SIG-M5 (cell line): ENCODE measurements at places on chromosomes 12 and 14.

DNA sequence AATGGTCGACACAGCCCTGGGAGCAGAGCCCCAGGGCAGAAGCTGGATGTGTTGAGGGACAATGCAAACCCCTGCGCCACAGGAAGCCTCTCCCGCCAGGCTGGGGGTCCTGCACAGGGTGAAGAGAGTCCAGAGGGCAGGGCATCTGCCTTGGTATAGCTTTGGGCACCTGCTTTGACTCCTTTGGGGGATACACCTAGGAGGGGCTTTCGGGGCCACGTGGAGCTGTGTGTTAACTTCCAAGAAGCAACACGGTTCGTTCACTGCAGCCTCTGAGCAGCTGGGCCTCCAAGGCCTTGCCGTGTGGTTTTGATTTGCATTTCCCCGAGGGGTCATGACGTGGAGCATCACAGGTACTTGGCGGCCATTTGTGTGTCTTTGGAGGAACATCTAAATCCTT, 5.8 kb upstream of the PUS1 start:
- DNase-seq: no peak

- no peak for DNase-seq
These were observed 26.4 kb upstream of the BATF start for GRCh38 chr14:75495882-75496281.

GRCh38 chr12:90622431-90622830, 332.5 kb downstream of the CCER1 start:
- DNase-seq: no peak

DNA sequence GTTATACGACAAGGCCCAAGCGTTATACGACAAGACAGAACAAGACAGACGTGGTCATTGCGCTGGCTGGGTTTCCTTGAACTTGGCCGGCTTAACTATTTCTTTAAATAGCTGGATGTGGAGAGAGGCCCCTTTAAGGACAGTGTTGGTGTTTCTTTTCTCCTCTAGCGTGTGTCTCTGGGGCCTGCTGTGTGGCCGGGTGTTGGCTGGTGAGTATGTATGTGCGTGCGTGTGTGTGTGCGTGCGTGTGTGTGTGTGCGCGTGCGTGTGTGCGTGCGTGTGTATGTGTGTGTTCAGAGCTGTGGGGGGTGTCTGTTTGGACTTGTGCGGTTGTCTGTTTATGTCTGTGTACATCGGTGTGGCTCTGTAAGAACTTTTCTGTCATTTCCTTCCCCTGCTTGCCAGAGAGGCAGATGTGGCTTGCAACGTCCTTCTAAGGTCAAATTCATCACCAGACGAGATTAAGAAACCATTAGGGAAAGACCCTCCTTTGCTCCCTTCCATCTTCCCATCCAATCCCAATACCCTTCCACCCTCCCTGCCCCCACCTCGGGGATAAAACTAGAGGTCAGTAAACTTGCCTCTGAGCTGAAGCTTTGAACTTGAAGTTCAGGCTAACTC, 78.6 kb upstream of the TBX3 start:
- DNase-seq: no peak

- no peak for DNase-seq
These were observed 1316.3 kb downstream of the TMEM121 start for GRCh38 chr14:106842687-106843086.

DNA sequence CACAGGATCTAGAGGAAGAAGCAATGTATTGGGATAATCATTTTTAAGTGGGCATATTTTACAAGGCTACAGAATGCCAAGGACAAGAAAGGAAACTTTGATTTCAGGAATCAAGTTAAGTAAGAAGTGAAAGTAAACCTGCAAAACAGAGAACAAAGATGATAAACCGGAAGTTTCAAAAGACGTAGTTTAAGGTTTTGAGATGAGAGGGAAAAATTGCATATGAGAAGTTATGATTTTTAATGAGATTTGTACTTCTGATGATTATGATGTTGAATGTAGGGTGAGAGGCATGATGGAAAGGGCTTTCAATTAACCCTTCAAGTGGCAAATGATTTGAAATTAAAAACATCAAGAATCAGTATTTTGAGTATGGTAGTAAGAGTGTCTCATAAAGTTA, 134.9 kb downstream of the CAPZA3 start:
- DNase-seq: no peak

DNA sequence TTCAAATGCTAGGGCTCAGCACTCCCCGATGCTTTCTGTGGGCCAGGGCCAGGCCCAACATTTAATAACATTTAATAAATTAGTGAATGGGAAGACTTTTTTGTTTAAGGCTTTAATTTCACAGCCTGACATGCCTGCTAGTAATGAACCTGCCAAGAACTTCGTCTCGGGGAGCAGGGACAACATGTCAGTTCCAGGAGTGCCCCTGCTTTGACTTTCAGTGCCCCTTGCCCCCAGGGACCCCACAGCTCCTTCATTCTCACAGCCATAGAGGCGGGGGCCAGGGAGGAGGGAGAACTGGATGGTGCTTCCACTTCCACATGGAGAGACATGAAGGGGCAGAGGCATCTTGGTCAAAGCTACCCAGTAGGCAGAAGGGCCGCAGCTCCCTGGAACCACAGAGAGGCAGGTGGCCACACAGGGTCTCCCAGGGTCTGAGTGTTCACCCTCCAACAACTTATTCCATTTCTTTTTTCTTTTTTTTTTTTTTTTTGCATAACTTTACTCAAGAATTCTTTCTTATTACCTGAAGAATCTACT, 66.0 kb upstream of the DDX11 start:
- no peak for DNase-seq

DNA sequence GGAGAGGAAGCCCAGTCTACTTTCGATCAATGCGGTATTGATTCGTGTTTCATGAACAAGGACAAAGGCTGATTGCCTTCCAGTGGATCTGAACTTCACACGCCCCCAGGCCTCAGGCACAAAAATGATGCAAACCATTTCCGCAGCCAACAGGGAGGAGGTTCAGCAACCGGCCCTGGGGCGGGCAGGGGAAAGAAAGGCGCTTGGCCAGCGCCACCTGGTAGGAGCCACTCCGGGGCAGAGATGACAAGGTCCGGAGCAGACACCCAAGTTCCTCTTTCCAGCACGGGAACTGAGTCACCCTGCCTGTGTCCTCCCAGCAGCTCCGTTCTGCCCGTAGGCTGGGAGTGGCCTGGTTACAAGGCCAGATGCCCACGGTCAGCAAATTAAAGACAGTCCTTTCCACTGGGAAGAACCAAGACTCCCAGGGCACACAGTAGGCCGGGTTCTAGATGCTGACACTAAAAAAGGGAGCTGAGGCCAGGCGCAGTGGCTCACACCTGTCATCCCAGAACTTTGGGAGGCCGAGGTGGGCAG, 136.3 kb downstream of the SCARB1 start:
- DNase-seq: peak; percentile 81

- DNase-seq: no peak
These were observed 1075.8 kb upstream of the FLRT2 start for GRCh38 chr14:84454114-84454513.

DNA sequence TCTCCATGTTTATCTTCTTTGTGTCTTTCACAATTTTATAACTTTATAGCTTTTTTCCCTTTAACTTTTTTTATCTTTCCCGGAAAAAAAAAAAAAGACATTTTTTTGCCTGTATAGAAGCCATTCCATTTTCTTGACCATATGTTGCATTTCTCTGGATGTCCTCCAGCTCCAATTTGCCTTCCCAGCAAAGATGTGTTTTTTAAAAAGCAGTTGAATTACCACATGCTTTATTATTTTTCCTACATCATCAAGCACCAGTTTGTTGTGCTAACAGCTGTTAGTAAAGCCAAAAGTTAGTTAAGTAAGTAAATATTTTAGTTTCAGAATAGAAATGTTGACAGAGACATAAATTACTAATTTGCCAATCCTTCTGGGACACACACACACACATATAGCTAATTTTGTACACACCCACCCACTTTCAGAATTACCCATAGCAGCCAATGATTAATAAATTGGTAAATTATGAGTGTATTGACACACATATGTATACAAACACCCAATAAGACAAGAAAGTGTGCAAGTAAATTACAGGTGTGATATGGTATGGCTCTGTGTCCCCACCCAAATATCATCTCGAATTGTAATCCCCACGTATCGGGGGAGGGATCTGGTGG, 118.3 kb downstream of the SLC38A6 start:
- no peak for DNase-seq

GRCh38 chr12:93015871-93016751, 87.0 kb upstream of the EEA1 start:
- DNase-seq: no peak

GRCh38 chr12:130204541-130204953, 42.3 kb downstream of the FZD10 start:
- no peak for DNase-seq

GRCh38 chr12:113464452-113464775, 7.3 kb downstream of the LHX5 start:
- DNase-seq: no peak

- DNase-seq: no peak
These were observed 51.3 kb downstream of the SSPN start for GRCh38 chr12:26246483-26247164.

DNA sequence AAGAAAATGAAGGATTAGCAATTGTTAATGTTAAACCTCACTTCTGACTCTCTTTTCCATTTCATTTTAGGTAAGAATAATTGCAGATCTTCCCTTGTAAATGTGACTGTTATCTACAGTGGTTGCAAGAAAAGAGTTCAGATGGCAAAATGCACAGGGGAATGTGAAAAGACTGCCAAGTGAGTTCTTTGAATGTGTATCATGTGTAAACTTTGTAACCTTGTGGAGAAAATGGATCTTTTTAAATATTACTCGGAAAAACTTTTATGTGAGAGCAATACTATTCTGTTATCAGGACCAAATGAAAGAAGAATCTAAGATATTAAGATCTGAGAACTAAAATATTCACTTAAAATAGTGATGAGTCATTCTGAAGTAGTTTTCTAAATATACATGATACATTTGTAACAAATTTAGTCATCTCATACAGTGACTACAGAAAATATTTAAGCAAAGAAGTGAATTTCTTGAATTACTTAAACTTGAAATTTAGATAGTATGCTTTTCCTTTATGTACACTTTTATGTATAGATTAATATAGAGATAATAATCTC, 122.5 kb upstream of the CNTN1 start:
- no peak for DNase-seq

- no peak for DNase-seq
These were observed 139.1 kb downstream of the MED13L start for GRCh38 chr12:116138364-116138763.

GRCh38 chr12:65814038-65814437, 10.2 kb upstream of the HMGA2 start:
- DNase-seq: no peak

GRCh38 chr14:90193925-90194324, 62.4 kb upstream of the PSMC1 start:
- no peak for DNase-seq

- no peak for DNase-seq
These were observed 999 bp upstream of the MYRFL start for GRCh38 chr12:69824028-69824427.

DNA sequence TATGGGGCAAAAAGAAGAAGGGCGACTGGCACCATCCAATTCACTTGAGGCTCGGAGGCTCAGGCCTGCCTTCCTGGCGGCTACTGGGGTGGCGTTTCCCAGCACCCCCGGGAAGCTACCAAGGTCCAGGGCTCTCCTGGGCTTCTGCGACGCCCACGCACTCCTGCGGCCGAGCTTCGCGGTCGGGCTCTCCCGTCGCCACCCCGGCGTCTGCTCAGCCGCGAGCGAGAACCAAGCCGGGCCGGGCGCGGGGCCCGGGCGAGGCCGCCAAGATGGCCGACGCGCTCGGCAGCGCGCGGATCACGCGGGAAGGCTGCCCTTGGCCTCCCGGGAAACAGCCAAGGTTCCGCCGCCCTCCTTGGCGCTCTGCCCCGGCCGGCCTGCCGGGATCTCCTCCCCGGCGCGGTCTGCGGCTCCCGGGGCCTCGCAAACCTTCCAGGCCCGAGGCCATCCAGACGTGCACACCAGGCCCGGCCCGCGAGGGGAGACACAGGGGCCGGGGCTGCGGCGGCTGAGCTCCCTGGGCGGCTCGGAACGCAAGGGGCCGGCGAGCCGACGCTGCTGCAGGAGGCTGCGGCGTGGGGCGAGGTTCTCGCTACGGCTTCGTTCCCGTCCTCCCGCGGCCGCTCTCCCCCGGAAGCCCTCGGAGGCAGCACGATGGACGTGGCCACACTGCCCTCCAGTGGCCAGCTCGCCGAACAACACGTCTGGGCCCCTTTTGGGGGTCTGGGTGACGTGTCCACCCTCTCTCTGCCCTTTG, 23.5 kb upstream of the ZFP36L1 start:
- peak; percentile 11 for DNase-seq

GRCh38 chr12:27472604-27473003, 26.1 kb downstream of the SMCO2 start:
- DNase-seq: no peak

DNA sequence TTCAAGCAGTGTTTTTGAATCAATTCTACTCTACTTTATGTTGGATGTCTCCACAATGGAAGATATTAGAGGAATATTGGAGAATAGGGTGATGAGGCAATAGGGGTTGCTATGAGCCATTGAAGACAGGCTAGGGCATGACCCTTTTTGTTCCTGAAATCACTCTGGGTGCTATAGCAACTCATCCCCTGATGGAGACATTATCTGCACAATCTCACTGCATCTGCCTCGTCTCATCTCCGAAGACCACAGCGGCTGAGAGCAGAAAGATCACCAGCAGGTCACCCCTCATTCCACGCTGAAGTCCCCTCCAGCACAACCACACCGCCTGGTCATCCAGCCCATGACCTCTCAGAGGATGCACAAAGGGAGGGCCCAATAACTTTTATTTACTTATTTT, 150.4 kb upstream of the TMEM132C start:
- DNase-seq: no peak

DNA sequence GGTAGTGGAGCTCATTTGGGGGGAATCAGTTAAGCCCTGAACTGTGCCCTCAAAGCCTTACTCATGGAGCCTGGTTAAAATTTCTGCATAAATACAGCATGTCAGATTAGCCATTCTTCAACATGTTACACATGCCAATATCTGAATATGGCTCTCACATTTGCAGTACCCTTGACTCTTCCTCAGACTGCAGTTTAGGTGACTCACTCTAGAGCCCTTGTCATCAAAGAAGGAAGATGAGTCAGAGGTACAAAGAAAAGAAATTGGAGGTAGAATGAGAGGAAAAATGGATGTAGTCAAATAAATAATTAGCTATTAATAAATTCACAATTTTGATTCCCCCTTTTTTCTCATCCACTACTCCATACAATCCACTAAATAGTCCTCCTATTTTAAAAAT, 23.6 kb upstream of the OR4K2 start:
- no peak for DNase-seq

GRCh38 chr12:30025317-30025716, 241.6 kb upstream of the TMTC1 start:
- DNase-seq: no peak

- DNase-seq: no peak
These were observed 1.4 kb downstream of the LIN7A start for GRCh38 chr12:80936353-80936641.

DNA sequence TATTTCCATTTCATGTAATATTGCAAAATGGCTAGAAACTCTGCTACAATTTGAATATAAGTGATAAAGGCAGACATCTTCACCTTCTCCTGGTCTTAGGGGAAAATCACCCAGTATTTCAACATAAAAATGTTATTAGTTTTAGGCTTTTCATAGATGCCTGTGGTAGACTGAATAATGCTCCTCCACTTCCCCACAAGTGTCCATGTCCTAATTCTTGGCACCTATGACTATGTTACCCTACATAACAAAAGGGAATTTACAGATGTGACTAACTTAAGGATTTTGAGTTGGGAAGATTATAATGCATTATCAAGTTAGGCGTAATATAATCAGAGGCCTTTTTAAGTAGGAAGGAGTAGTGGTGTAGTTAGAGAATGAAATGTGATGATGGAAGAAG, 196.4 kb downstream of the TMTC3 start:
- DNase-seq: no peak
